ENCODE measurements at places on chromosomes 5 and 9.

DNA sequence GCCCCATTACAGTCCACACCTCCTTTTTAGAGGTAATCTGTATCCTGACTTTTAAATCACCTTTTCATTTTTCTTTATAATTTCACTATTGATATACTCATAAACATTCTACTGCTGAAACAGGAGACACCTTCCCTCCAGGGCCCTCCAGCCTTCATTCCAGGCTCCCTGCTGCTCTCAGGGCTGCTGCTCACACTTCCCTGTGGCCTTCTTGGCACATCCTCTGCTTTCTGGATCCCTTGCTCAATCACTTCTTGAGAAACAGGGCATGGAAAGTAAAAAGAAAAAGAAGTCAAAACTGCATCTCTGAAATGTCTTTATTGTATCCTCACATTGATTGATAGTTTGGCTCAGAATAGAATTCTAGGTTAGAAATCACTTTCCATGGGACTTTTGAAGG lies 19.3 kb upstream of the WNT8A start:
- no peak for DNase-seq

DNA sequence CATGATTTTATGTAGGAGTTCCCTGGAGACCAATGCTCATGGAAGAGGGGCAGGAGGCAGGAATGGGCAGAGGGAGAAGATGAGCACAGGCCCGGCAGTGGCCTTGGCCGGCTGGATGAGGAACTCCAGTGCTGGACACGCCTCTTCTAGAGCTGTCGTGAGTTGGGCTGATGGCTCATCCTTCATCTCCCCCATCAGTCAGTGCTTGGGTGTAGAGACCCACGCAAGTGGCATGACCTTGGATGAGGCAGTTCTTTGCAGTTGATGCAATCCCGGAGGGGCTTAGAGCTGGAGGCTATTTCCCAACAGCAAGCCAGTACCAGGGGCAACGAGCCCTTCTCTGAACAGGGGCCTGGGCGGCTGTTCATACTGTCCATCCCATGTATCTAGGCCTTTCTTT lies 25.5 kb upstream of the ARAP3 start:
- DNase-seq, result no peak

DNA sequence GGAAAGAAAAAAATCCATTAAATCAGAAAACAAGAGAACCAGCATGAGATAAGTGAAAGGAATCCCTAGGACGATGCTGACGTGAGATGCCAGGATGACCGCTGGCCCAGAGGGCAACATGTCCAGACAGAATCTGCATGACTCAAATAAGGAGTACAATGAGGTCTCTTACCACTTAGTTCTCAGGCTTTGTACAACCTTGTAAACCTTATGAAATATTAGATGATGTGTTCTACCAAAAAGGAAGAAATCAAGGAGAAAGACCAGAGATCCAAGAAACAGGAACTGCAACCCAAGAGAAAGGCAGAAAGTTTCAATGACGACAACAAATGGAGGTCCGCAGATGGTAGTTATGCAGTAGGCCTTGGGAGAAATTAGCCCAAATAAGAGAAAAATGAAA lies 2.8 kb upstream of the GPR150 start:
- no peak for DNase-seq

- DNase-seq, result peak; percentile 68
Observed at GRCh38 chr9:97615439-97616072, 17.6 kb downstream of the TSTD2 start.

DNA sequence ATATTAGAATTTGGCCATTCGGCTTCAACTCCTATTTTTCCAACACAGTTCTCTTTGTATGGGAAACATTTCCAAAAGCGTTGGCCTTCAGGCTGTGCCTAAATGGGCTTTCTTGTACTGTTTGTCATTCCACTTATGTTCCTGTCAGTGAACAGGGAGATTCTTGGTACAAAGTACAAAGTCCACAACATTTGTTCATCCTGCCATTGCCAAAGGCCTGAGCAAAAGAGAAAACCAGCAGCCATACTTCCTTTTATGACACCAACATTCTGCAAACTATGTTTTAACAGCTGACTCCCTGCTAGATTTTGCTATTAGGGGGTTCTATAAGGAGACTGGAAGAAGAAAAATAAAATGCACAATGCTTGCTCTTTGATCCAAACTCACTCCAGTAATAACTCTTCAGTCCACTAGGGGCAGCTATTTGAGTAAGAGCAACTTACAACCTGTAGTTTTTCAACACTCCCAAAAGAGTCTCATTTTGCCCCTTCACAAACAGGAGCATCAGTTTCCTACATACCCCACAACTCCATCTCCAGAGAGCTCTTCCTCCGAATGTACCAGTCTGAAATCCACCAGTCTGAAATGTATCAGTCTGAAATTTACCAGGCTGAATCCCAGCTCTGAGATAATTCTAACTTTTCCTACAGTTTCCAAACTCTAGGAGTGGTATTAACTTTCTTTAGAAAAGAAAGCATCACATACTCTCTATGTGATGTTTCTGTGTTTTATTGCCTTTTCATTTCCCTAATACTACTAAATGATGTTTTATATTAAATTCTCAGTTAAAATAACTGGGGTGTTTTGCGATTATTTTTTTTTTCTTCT lies 693.8 kb downstream of the DNAH5 start:
- DNase-seq, result peak; percentile 1

DNA sequence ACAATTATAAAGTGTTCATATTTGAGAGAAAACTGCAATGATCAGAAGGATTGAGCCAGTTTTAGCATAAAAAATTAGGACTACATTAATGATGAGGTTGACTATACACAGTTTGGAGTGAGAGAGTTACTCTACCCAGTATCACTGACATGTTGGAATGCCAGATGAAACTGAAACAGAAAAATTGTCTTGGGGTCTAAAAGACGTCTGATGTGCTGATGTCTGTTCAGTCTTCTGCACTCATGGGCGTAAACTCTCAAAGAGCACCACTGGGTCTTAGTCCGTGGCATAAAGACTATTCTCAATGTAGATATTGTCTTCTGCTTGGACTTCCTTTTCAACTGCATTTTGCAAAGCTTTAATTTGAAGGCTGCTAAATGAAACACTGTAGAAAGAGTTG lies 29.5 kb downstream of the HAVCR1 start:
- DNase-seq, result no peak

DNA sequence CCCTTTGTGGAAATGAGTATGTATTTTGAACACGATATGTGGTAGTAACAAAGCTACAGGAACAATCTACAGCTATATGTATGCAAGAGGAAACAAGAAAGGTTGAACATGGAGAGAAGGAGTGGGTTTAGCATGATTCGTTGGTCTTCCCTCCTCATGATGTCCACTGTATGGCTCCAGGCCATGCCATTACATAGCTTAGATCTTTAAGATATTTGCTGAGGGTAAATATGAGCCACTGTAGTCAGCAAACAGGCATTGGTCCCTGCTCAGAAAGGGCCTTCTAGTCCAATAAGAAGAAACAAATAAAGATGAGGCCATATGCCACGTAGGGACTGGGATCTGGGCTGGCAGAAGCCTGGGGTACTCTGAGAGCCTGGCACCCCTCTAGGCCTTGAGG lies 543.2 kb upstream of the SGCD start:
- DNase-seq, result no peak

GRCh38 chr9:108663422-108663821 lies 192.4 kb downstream of the ACTL7B start:
- no peak for DNase-seq

DNA sequence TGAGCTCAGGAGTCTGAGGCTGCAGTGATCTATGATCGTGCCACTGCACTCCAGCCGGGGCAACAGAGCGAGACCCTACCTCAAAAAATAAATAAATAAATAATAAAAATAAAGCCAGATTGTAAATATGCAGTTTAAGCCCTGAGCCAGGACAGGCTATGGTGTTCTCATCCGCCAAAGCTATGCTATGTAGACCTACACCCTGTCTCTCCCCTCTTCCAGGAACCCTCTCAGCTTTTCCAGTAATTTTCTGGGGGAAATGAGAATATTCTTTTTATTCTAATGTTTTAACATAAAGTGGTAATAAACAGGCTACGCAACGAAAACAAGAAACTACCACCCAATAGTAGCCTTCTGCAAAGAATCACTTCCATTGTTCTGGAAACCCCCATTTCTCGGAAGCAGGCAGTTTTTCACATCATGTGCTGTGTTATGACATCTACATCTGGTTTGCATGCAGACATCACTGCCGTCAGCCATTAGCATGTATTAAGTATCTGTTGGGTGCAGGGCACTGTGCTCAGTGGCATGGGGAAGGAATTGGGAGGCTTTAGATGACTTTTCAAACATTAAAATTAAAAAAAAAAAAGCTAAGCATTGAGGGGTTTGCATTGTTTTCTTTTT lies 38.0 kb upstream of the F2R start:
- DNase-seq, result no peak

- DNase-seq, result peak; percentile 83
Observed at GRCh38 chr9:97923529-97924108, 1.3 kb upstream of the TRMO start.

DNA sequence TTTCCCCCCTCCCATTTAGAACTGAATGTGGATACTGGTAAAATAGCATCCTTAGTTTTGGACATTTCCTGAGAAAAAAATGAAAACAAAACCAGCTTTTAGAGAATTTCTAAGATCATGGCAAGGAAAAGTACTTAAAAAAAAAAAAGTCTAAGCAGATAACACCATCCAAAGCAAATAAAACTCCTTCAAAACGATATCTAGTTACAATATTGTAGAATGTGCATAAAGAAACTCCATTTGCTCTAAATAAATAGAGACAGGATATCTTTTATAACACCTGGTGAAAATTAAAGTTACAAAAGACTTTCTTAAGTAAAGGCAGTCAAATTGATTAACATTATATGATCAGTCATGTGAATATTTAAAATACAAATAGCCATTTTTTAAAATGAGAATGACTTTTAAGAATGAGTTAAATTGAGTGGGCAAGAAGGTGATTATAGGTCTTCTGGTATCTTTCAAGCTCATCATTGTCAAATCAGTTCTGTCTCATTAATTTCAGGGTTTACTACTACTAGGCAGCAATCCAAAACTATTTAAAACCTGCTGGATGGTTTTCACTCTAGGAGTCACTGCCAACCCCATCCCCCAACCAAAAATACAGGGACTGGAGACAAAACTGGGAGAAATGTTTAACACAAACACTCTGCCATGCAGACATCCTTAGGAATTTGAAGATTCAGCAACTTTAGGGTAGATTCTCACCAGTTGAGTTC lies 382.6 kb downstream of the ADGRV1 start:
- no peak for DNase-seq

- no peak for DNase-seq
Observed at GRCh38 chr5:103891151-103891550, 328.6 kb upstream of the NUDT12 start.

GRCh38 chr9:124899845-124900244 lies 37.9 kb downstream of the ARPC5L start:
- no peak for DNase-seq
